ENCODE measurements at places on chromosomes 12 and 14. TPM values are rescaled to one million over a fixed set of nuclear protein-coding genes. Genes with fewer than 3 reads are reported as not detected.

The ADCY6 gene
- total RNA-seq: 98.0 TPM

The PLEKHG7 gene
- total RNA-seq: 4.2 TPM

The LRP1-AS gene
- not detected for total RNA-seq

The FAM90A1 gene
- total RNA-seq: 0.65 TPM

The COX8C gene
- total RNA-seq: not detected

The BICDL1 gene
- 17.2 TPM for total RNA-seq

The KRT72 gene
- total RNA-seq: not detected

The CLMN gene
- 91.9 TPM for total RNA-seq

The INSM2 gene
- total RNA-seq: not detected

The GPD1 gene
- total RNA-seq: 1.7 TPM

The AGAP2 gene
- total RNA-seq: 2.8 TPM

The CCDC198 gene
- 28.3 TPM for total RNA-seq

The TROAP gene
- 1.3 TPM for total RNA-seq

The VRTN gene
- total RNA-seq: not detected

The MFAP5 gene
- 17.0 TPM for total RNA-seq

The GLT1D1 gene
- 0.94 TPM for total RNA-seq

The MANSC4 gene
- not detected for total RNA-seq

The CCDC196 gene
- total RNA-seq: not detected

The GLI1 gene
- 4.2 TPM for total RNA-seq

The TMEM229B gene
- 24.7 TPM for total RNA-seq

The SMIM41 gene
- 0.78 TPM for total RNA-seq

The SERPINA1 gene
- 13.8 TPM for total RNA-seq

The SLC17A8 gene
- 0.34 TPM for total RNA-seq

The CIROP gene
- not detected for total RNA-seq

The KRT6C gene
- total RNA-seq: 0.39 TPM

The SLC35F4 gene
- not detected for total RNA-seq

The ACVRL1 gene
- total RNA-seq: 46.8 TPM

The MLEC gene
- 150 TPM for total RNA-seq

The TMEM30B gene
- 34.0 TPM for total RNA-seq

The GPRC5D gene
- total RNA-seq: 0.47 TPM

The OR6C6 gene
- total RNA-seq: not detected

The TMEM233 gene
- total RNA-seq: 2.4 TPM

The TC2N gene
- 119 TPM for total RNA-seq

The NEDD1 gene
- total RNA-seq: 14.0 TPM

The BMAL2 gene
- total RNA-seq: 7.6 TPM

The RTL1 gene
- total RNA-seq: not detected

The ZNF10 gene
- total RNA-seq: 23.3 TPM
